ENCODE measurements at places on chromosomes 11 and 22. TPM values are rescaled to one million over a fixed set of nuclear protein-coding genes. Genes with fewer than 3 reads are reported as not detected.

GRCh38 chr11:124415356-124415923 lies 9.2 kb downstream of the OR8B4 start:
- no peak for DNase-seq
- H3K27ac ChIP-seq = no peak overlapping the region
- no peaks in the 10 kb centered on the region for H3K27me3 ChIP-seq

- no peaks in the 10 kb centered on the region for H3K4me1 ChIP-seq
- H3K27me3 ChIP-seq = peaks cover 2% of the 10 kb centered on the region
- H3K4me3 ChIP-seq = no peak overlapping the region
- DNase-seq = no peak
- H3K27ac ChIP-seq = no peak overlapping the region
- no peaks in the 10 kb centered on the region for H3K36me3 ChIP-seq
Observed at GRCh38 chr22:36741968-36742367, 34.0 kb downstream of the IFT27 start.

GRCh38 chr11:101444851-101445250 lies 139.0 kb downstream of the TRPC6 start:
- no peak for DNase-seq
- no peak overlapping the region for H3K4me3 ChIP-seq
- no peaks in the 10 kb centered on the region for H3K27me3 ChIP-seq

OR6Q1 gene
- not detected for total RNA-seq

TRIM29 gene
- not detected for total RNA-seq

GRCh38 chr11:66467756-66468155 lies 1.1 kb downstream of the PELI3 start:
- no peaks in the 10 kb centered on the region for H3K36me3 ChIP-seq
- H3K27me3 ChIP-seq = no peaks in the 10 kb centered on the region
- no peak overlapping the region for H3K4me3 ChIP-seq
- DNase-seq = no peak
- peaks cover 14% of the 10 kb centered on the region for H3K4me1 ChIP-seq

GRCh38 chr22:28917747-28918549 lies 34.6 kb downstream of the ZNRF3 start:
- H3K4me1 ChIP-seq = peaks cover 8% of the 10 kb centered on the region
- no peaks in the 10 kb centered on the region for H3K27me3 ChIP-seq
- H3K27ac ChIP-seq = no peak overlapping the region

DNA sequence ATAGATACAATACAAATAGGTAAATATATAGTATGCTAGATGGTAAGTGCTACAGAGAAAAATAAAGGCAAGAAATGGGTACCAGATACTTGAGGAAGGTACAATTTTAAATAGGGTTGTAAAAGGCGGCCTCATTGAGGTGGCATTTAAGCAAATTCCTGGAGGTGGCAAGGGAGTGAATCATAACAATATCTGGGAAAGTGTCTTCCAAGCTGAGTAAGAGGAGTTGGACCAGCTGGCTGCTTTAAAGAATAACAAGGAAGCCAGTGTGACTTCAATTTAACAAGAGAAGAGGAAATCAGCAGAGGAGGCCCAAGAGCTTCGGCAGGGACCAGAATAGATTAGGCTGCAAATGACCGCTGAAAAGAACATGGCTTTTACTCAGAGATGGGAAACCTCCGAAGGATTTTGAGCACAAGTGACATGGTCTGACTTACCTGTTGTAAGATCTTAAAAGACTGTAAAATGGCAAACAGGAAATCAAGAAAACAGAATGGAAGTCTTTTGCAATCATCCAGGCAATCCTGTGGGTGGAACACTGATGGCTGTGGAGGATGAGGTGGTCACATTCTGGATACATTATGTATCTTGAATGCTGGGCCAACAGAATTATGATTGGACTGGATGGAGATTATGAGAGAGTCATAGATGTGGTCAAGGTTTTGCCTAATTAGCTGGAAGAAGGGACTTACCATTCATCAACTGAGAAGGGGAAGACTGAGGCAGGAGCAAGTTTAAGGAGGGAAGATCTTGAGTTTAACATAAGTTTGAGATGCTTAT lies 77.2 kb downstream of the RDX start:
- H3K4me1 ChIP-seq = no peaks in the 10 kb centered on the region
- DNase-seq = no peak
- H3K27ac ChIP-seq = no peak overlapping the region
- no peak overlapping the region for H3K4me3 ChIP-seq
- no peaks in the 10 kb centered on the region for H3K27me3 ChIP-seq

- DNase-seq = no peak
- no peaks in the 10 kb centered on the region for H3K36me3 ChIP-seq
- no peaks in the 10 kb centered on the region for H3K27me3 ChIP-seq
- H3K27ac ChIP-seq = no peak overlapping the region
- no peak overlapping the region for H3K4me3 ChIP-seq
Observed at GRCh38 chr11:64313491-64314145, 3.7 kb downstream of the TRMT112 start.

GRCh38 chr11:122758339-122758738 lies 80.0 kb upstream of the CRTAM start:
- no peak overlapping the region for H3K27ac ChIP-seq
- no peak overlapping the region for H3K4me3 ChIP-seq
- no peaks in the 10 kb centered on the region for H3K27me3 ChIP-seq
- H3K36me3 ChIP-seq = no peaks in the 10 kb centered on the region
- DNase-seq = no peak
- H3K4me1 ChIP-seq = 0 out of 2 replicates have a peak, but pooled peaks cover 3% of the 10 kb centered on the region

GRCh38 chr22:35649026-35649553 lies 844 bp downstream of the APOL6 start:
- H3K27me3 ChIP-seq = no peaks in the 10 kb centered on the region
- no peak for DNase-seq
- no peaks in the 10 kb centered on the region for H3K36me3 ChIP-seq
- H3K4me3 ChIP-seq = peak overlapping the region; percentile 91

GRCh38 chr11:23727794-23728193 lies 769.1 kb upstream of the LUZP2 start:
- no peak overlapping the region for H3K27ac ChIP-seq
- no peak overlapping the region for H3K4me3 ChIP-seq
- H3K36me3 ChIP-seq = no peaks in the 10 kb centered on the region
- no peak for DNase-seq
- H3K27me3 ChIP-seq = no peaks in the 10 kb centered on the region

GRCh38 chr11:14331476-14332136 lies 27.4 kb downstream of the RRAS2 start:
- H3K27ac ChIP-seq = peak overlapping the region; percentile 29
- no peak for DNase-seq
- H3K36me3 ChIP-seq = no peaks in the 10 kb centered on the region
- no peaks in the 10 kb centered on the region for H3K27me3 ChIP-seq
- peaks cover 43% of the 10 kb centered on the region for H3K4me1 ChIP-seq

GRCh38 chr11:134485316-134485715 lies 73.3 kb upstream of the B3GAT1 start:
- H3K4me3 ChIP-seq = no peak overlapping the region
- no peaks in the 10 kb centered on the region for H3K4me1 ChIP-seq
- no peaks in the 10 kb centered on the region for H3K36me3 ChIP-seq
- no peaks in the 10 kb centered on the region for H3K27me3 ChIP-seq
- H3K27ac ChIP-seq = no peak overlapping the region

NUDT8 gene
- 16.5 TPM for total RNA-seq

- peaks cover 3% of the 10 kb centered on the region for H3K27me3 ChIP-seq
- DNase-seq = no peak
- H3K27ac ChIP-seq = no peak overlapping the region
- no peak overlapping the region for H3K4me3 ChIP-seq
- no peaks in the 10 kb centered on the region for H3K36me3 ChIP-seq
Observed at GRCh38 chr11:134666273-134667174, 254.5 kb upstream of the B3GAT1 start.

OR4A16 gene
- not detected for total RNA-seq

DNA sequence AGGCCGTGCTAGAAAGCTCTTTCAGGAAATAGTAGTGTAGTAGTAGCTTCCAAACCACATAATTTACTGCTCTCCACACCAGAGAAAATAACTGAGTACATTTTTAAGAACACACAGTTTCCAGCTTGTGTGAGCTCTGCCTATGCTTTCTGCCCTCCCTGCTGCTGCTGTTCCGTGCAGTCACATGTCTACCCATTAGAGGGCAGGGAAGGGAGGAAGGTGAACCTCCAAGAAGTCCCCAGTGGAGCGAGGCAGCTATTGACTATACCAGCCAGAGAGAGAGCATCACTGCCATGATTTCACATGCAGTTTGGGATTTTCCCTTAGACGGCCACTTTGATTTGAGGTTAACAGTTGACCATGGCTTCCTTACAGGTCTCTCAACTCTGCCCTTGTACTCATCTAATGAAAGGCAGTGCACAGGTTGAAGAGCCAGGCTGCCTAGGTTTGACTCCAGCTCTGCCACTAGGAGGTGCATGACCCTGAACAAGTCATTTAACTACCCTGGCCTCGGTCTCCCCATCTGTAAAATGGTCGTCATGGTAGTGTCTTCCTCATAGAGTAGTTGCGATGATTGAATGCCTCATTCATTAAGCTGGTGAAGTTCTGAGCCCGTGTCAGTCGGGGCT lies 19.7 kb upstream of the CTTN start:
- no peak overlapping the region for H3K27ac ChIP-seq
- H3K36me3 ChIP-seq = peaks cover 15% of the 10 kb centered on the region
- no peaks in the 10 kb centered on the region for H3K27me3 ChIP-seq
- no peak for DNase-seq

GRCh38 chr11:92789761-92790160 lies 179.7 kb upstream of the MTNR1B start:
- H3K4me1 ChIP-seq = no peaks in the 10 kb centered on the region
- no peak for DNase-seq
- no peaks in the 10 kb centered on the region for H3K27me3 ChIP-seq
- no peak overlapping the region for H3K4me3 ChIP-seq
- H3K27ac ChIP-seq = no peak overlapping the region

GRCh38 chr11:3929649-3930048 lies 74.2 kb downstream of the STIM1 start:
- H3K27ac ChIP-seq = no peak overlapping the region
- DNase-seq = no peak
- no peaks in the 10 kb centered on the region for H3K36me3 ChIP-seq
- H3K27me3 ChIP-seq = no peaks in the 10 kb centered on the region
- H3K4me1 ChIP-seq = peaks cover 14% of the 10 kb centered on the region
